ENCODE measurements at places on chromosomes 4 and X.
A peak's percentile ranks its signal among the peaks of the same experiment; 100 is the strongest.

- DNase-seq = no peak
These were observed 565.1 kb upstream of the DIPK2B start for GRCh38 chrX:45765767-45766166.

DNA sequence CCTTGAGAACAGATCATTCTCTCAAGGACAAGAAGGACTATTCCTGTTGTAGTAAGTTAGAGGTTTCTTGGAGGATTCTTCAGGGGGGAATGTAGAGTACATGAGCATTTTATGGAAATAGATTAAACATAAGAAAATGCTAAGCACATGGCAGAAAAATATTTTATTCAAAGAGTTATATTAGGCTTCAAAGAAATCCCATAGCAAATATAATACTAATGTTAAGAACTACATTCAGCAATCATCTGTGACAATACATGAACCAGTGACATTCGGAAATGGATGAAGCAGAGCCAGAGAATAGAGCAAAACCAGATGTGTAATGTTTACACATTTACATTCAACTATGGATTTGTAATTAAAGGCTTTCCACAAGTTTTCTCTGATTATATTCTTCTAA is 288.6 kb downstream of the NAF1 start:
- no peak for DNase-seq

DNA sequence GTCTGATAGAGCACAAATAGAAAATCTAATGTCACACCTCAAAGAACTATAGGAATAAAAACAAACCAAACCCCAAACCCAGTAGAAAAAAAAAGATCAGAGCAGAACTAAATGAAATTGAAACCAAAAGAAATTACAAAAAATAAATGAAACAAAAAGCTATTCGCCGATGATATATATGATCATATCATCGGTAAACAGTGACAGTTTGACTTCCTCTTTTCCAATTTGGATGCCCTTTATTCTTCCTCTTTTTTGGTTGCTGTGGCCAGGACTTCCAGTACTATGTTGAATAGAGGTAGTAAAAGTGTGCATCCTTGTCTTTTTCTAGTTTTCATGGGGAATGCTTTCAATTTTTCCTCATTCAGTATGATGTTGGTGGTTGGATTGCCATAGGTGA is 215.3 kb upstream of the AR start:
- no peak for DNase-seq

DNA sequence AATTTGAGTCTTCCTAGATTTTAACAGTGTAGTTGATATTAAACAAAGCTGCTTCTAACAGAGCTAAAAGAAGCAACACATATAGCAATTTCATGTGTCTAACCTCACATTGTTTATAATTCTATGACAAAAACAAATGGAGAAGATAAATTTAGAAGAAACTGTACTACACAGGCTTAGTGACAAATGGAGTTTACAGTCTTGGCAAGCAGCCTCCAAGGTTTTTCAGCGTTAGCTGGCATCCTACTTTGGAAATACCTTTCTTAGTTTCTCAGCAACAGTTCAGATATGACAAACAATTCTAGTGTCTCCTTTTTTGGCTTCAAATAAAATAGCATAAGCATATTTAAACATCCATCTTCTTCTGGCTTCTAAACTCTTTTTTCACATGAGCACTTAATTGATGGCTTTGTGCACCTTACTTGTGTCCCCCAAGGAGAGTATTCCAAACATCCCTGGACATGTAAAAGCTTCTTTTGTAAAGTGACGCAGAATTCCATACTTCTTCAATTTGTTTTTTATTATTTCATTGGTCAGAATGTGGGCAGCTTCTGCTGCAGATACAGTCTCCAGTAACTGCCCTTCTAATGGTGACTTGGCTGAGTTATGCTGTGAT is 249.8 kb downstream of the ANTXR2 start:
- peak; percentile 5 for DNase-seq

DNA sequence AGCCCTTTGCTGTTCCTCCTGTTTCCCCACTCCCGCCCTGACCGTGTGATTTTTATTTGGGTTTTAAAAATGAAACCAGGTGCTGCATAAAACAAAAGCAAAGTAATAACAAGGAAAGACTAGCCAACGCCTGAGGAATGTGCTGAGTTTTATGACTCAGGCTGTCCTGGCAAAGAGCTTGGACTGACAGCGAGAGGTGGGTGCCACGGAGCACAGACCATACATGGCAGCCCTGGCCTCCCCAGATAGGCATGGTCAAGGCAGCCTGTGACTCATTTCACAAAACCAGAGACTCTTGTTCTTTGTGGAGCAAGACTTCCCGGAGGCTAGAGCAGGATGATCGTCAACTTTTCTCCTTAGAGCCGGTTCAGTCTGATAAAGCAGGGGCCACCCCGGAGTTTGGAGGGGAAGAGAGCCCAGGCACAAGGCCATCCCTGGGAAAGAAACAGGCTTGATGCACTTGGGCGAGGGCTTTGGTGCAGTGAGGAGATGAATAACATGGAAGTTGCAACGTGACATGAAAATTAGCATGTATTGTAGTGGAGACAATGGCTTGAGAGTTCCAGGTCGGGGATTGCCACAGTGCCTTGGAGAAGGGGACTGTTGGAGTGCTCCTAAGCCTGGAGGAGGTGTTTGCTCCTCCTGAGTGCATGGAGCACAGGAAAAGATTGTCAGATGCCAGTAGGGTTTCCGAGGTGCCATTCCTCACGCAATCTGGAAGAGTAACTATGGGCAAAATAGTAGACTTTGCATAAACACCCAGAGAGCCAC is 54.8 kb downstream of the C4orf51 start:
- peak; percentile 96 for DNase-seq
